ENCODE measurements at places on chromosomes 5 and 9.
A peak's percentile ranks its signal among the peaks of the same experiment; 100 is the strongest.

GRCh38 chr9:113785334-113785733, 90.8 kb upstream of the ZNF618 start:
- DNase-seq = no peak

GRCh38 chr5:72248410-72248981, 71.5 kb downstream of the MRPS27 start:
- peak; percentile 81 for DNase-seq

DNA sequence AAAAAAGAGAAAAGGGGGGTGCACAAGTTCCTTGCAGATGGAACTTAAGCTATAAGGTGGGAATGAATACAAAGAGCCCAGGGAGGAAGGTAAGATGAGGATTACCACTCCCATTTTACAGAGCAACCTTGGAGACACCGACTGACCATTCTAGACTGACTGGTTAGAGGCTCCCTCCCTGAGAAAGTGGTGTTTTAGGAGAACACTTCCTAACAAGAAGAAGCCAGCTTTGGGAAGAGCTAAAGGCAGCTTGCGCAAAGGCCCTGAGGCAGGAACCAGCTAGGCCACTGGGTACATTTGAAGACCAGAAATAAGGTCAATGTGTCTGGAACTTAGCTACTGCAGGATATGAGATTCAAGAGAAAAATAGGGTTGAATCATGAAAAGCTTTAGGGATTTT, 38.6 kb downstream of the SPARC start:
- no peak for DNase-seq

- DNase-seq = no peak
These were observed 71.2 kb downstream of the C9orf152 start for GRCh38 chr9:110136802-110137201.

GRCh38 chr9:87337335-87338087, 160.2 kb upstream of the DAPK1 start:
- peak; percentile 33 for DNase-seq

GRCh38 chr9:120104771-120105170, 475.2 kb downstream of the CDK5RAP2 start:
- no peak for DNase-seq

DNA sequence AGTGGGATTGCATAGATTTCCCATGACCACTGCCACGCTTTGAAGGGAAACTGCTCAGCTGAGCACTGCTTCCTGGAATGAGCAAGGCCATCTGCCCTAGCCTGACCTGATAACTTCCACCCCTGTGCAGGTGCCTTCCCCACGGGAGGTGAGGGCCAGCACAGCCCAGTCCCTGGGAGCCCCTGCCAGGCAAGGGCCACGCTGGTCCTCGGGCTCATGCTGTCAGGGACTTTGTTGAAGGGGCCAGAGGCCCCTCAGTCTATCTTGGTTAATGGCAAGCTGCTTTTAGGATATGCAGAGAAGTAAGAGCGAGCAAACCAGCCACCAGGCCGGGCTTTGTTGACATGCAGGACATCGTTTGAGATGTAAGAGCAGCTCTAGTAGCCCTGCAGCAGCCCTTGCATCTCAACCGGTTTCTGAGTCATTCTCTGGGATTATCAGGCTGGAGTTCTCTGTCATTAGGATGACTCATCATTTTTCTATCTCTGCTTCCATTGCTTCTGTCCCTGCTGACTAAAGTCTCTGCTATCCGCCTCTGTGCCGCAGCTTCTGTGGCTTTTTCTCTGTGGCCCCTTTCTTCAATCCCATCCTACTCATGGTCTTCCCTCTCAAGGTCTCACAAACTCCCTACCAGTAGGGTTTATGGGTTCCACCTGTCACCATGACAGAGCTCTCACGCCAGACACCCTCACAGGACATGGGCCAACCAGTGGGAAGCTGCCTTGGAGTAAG, 30.6 kb upstream of the IQGAP2 start:
- peak; percentile 86 for DNase-seq

- DNase-seq = no peak
These were observed 20.4 kb downstream of the CNOT8 start for GRCh38 chr5:154878642-154879335.

DNA sequence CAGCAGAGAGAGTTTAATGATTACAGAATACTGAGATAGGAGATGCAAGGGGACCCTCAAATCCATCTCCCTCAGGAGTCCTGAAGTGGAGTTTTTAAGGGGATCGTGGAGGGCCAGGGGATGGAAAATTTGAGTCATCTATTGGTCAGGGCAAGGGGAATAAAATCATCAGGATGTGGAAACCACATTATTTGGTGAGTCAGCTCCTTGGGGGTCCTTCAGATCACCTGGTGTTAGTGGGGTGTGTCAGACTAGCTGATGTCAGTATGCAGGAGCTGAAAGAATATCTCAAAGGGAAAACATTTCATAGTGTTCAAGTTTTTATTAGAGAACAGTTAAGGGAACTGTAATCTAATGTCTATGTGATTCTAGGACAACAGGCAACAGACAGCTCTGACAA, 183.0 kb upstream of the FTMT start:
- DNase-seq = no peak

DNA sequence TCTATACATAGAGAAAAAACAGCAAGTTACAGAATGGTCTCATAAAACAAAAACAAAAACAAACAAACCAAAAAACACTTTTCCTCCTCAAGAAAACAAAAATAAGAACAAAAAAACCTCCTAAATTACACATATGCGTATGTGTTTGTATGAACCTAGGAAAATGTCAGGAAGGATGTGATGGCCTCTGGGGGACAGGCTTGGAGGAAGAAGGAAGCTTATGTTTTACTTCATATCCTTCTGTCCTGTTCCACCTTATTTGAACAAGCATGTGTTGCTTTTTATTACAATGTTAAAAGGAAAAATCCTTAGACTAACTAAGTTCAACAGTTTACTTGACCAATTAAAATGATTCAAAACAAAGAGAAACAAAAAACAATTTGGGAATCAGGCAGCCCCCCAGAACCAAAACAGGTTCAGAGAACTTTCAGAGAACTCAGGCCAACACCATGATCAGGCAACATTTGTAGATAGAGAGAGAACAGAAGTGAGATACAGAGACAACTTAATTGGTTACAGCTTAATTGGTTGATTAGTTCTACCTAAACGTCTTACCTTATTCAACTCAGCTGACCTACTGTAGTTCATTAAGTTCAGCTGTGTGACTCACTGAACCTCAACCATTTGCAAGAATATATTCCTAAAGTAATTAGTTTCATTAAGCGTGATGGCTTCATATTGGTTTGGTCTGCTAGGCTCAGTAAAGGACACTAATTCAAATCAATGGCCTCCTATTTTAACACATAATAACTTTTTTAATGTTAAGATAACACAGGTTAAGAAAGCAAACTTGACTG, 10.1 kb downstream of the SPAAR start:
- DNase-seq = no peak

DNA sequence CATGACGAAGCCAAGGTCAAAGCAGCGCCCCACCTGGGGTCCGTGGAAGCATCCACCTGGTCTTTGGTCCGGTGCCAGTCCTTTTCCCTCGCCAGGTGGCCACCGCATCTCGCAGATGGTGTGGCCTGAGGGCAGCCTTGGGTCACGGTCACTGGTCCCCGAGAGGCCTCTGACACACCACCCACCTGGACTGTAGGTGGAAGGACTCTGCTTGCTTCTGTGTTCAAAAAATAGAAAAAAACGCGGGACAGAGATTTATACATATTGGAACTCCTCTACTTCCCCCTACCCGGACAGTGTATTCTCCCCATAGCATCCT, 466 bp upstream of the TTC39B start:
- DNase-seq = no peak

GRCh38 chr5:60352992-60353599, 346.9 kb downstream of the DEPDC1B start:
- DNase-seq = no peak

GRCh38 chr9:98391406-98391805, 136.0 kb upstream of the TBC1D2 start:
- DNase-seq = no peak

- no peak for DNase-seq
These were observed 3.7 kb upstream of the AMACR start for GRCh38 chr5:34011536-34011935.

GRCh38 chr5:83964271-83964670, 243.6 kb upstream of the HAPLN1 start:
- DNase-seq = no peak

DNA sequence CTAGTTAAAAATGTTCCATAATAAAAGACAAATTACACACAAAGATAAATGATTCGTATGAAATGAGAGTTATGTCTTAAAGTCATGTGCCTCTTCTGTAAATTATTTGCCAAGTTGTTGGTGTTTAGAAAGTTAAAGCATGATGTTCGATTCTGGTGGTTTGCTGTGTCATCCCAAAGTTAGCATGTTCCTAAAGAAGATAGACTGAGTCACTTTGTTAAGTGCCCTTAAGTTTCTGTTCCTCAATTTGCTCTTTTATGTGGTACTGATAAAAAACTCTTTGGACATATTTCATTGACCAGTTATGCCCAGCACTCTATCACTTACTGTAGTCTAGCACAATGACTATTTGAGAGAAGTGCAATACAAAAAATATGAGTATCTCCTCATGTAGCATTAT, 366.9 kb upstream of the ZNF608 start:
- no peak for DNase-seq

GRCh38 chr9:98010445-98010844, 27.3 kb downstream of the ANP32B start:
- no peak for DNase-seq

GRCh38 chr9:112094948-112095681, 80.0 kb downstream of the SUSD1 start:
- DNase-seq = no peak

GRCh38 chr5:174733091-174733690, 8.8 kb downstream of the MSX2 start:
- DNase-seq = no peak

- DNase-seq = no peak
These were observed 48.6 kb downstream of the CCL28 start for GRCh38 chr5:43363445-43364152.

GRCh38 chr9:35882263-35882848, 12.2 kb upstream of the OR13J1 start:
- peak; percentile 40 for DNase-seq

- no peak for DNase-seq
These were observed 7.6 kb downstream of the TENT2 start for GRCh38 chr5:79619854-79620253.

- peak; percentile 25 for DNase-seq
These were observed 1.3 kb downstream of the RANBP3L start for GRCh38 chr5:36300191-36300926.

DNA sequence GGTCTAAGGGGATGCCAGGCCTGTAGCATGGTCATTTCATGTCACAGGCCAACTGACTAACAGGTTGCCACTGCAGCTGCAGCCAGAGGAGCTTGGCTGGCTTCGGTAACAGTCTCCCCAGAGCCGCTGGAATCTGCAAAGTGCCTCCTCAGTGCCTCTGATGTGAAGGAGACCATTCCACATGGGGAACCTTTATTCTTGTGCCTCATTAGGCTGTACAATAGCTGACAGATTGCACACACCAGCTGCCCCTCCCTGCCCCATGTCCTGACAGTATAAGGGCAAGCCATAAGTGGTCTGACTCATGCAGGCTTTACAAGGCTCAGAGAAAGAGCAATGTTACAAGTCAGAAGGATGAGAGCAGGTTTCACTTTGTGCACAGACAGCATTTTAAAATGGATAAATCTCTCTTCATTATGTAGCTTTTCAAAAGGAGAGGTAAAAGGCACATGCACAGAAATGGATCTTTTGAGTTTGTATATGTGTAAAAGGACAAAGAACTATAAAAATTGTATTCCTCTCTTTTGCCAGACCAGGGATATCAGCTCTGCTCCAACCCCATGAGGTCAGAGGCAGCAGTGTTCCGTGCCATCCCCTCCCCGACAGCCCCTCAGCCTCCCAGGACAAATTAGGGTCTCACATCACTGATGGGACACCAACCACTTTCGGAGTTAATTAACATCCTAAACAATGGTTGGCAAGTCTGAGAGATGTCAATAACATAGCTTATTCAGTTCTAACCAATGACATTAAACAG, 467.8 kb downstream of the TMEM232 start:
- DNase-seq = no peak

DNA sequence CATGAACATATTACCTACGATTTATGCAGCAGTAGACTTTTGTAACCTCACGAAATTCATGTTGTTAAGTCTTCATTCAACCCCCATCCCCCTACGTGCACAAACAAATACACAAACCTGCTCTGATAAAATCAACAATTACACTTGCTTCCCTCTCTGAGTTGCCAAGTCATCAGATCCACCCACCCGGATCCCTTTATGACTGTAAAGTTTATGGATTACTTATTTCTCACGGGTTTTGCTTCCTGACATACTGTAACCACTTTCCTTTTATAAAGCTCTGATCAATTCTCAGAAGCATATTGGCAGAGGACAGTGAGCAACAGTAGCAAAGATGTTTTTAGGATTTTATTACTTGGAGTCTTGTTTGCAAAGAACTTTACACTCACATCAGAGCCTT, 70.5 kb downstream of the MLLT3 start:
- no peak for DNase-seq

GRCh38 chr5:88878976-88879375, 4.0 kb downstream of the MEF2C start:
- DNase-seq = no peak

- no peak for DNase-seq
These were observed 60.0 kb downstream of the MEGF9 start for GRCh38 chr9:120654272-120654671.

DNA sequence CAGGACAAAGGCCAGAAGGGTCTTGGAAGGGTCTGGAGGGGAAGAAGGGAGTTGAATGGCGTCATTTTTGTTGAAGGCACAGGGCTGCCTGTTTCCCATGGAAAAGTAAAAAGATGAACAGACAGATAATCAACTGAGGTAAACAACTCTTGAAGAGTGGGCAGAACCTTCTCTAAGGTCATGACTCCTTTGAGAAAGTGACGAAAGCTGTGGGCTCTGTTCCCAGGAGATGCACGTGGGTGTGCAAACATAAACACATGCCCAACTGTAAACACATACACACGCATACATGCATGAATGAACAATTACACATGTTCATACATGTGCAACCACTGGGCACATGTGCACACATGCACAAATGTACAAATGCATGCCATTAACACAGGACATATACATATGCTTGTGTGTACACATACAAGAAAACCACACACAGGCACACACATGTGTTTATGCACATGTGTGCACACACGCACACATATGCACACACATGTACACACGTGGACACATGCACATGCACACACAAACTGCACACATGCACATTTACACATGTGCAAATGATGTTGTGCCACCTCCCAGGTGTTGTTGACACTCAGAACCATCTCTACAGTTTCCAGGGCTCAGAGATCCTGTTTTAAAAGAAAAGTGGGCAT, 143.3 kb downstream of the GADD45G start:
- DNase-seq = no peak

- DNase-seq = no peak
These were observed 467 bp downstream of the C9orf78 start for GRCh38 chr9:129834489-129835127.

All from fibroblast of skin of left quadriceps (primary cell).